ENCODE measurements at places on chromosomes 11 and 22.

GRCh38 chr11:72736452-72737069, 15.6 kb downstream of the ARAP1 start:
- no peaks in the 10 kb centered on the region for H3K27me3 ChIP-seq
- DNase-seq = peak; percentile 80
- peak overlapping the region; percentile 72 for H3K4me3 ChIP-seq
- H3K27ac ChIP-seq = peak overlapping the region; percentile 99
- H3K36me3 ChIP-seq = peaks cover 18% of the 10 kb centered on the region

GRCh38 chr11:66251809-66252208, 16.6 kb upstream of the RAB1B start:
- no peak overlapping the region for H3K4me3 ChIP-seq
- H3K36me3 ChIP-seq = peaks cover 27% of the 10 kb centered on the region
- peaks cover 17% of the 10 kb centered on the region for H3K4me1 ChIP-seq
- no peaks in the 10 kb centered on the region for H3K27me3 ChIP-seq
- H3K27ac ChIP-seq = peak overlapping the region; percentile 75
- no peak for DNase-seq

- DNase-seq = no peak
- H3K4me1 ChIP-seq = peaks cover 59% of the 10 kb centered on the region
- no peaks in the 10 kb centered on the region for H3K27me3 ChIP-seq
- H3K36me3 ChIP-seq = no peaks in the 10 kb centered on the region
Observed at GRCh38 chr22:30228509-30229359, 17.8 kb downstream of the LIF start.

DNA sequence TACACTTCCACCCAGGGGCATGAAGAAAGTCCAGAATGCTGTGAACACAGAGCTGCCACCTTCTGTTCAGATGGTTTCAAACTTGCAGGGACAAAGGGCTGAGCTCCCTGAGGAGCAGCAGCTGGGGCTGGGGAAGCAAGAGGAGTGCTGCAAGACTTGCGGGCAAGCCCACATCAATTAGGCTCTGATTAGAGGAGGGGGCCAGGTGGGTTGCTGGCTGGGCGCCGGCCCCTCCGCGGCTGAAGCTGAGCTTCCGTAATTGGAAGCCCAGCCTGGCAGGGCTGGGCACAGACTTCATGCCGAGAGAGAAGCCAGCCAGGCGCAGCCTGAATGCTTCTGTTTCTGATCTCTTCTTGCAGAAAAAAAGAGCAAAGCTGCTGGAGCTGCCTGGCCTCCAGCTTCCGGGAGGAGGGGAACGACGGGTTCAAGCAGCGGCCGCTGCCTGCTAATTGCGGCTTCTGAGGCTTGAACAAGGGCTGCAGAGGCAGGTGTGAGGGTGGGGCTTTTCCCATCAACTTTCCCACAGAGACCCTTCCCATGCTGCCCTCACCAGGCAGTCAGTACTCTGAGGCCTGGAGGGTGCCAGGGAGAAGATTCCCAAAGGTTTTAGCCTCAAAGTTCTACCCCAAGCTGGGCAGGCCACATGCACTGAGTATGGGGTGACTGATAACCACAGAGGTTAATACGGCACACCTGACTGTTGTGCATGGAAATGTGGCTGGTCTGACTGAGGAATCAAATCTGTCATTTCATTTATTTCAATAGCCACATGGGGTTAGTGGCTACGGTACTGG, 91.1 kb upstream of the LMO1 start:
- no peaks in the 10 kb centered on the region for H3K4me1 ChIP-seq
- H3K4me3 ChIP-seq = no peak overlapping the region
- H3K27ac ChIP-seq = no peak overlapping the region
- no peaks in the 10 kb centered on the region for H3K36me3 ChIP-seq
- no peak for DNase-seq
- peaks cover 36% of the 10 kb centered on the region for H3K27me3 ChIP-seq

DNA sequence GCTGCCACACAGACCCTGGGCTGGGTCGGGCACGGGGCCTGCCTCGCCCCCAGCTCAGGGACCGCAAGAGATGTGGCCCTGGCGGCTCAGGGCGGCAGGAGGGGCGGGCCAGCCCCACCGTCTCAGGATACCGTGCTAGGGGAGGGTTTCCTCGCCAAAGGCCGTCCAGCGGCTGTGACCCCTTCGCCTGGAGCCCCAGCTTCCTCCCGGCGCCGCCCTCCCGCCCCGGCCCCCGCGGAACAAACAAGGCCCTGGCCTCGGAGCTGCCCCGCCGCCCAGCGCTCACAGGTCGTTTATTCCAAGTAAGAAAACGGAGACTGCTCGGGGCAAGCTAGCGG, 543 bp upstream of the AP2A2 start:
- no peak for DNase-seq
- peaks cover 33% of the 10 kb centered on the region for H3K4me1 ChIP-seq
- H3K27me3 ChIP-seq = peaks cover 4% of the 10 kb centered on the region

- no peak overlapping the region for H3K27ac ChIP-seq
- H3K4me3 ChIP-seq = no peak overlapping the region
- H3K27me3 ChIP-seq = peaks cover 42% of the 10 kb centered on the region
- no peaks in the 10 kb centered on the region for H3K36me3 ChIP-seq
Observed at GRCh38 chr11:12859872-12860657, 149.1 kb upstream of the RASSF10 start.

- no peak for DNase-seq
- H3K36me3 ChIP-seq = peaks cover 77% of the 10 kb centered on the region
- H3K27me3 ChIP-seq = no peaks in the 10 kb centered on the region
- H3K4me3 ChIP-seq = peak overlapping the region; percentile 59
- H3K27ac ChIP-seq = peak overlapping the region; percentile 99
Observed at GRCh38 chr11:108237058-108237481, 14.2 kb downstream of the ATM start.

- H3K4me3 ChIP-seq = no peak overlapping the region
- no peaks in the 10 kb centered on the region for H3K36me3 ChIP-seq
- H3K4me1 ChIP-seq = no peaks in the 10 kb centered on the region
Observed at GRCh38 chr11:118715245-118715831, 35.9 kb upstream of the TREH start.

DNA sequence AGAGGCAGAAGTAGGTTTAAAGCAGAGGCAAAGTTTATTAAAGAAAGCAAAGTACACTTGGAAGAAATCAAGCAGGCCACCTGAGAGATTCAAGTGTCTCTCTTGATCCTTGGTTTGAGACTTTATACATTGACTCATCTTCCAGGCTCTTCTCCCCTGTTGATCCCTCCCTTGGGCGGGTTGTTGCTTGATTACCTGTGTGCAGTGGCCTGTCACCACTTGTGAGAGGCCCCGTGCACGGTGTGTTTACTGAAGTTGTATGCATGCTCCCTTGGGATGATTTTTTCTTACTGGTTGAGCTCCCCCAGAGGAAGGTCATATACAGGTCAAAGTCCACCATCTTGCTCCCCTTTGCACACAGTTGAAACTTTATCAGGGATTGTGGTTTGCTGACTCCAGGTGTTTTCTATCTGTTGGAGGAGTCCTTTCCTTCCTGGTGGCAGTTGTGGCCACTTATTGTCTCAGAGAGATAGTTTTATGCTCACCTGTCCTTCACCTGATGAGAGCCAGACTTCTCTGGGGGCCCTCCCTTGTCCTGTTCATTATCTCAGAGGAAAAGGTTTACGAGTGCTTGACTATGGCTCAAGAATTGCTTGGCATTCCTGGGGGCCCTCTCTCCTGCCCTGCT, 16.3 kb upstream of the RBMXL2 start:
- H3K36me3 ChIP-seq = no peaks in the 10 kb centered on the region
- no peak overlapping the region for H3K27ac ChIP-seq
- H3K4me1 ChIP-seq = no peaks in the 10 kb centered on the region
- no peak for DNase-seq
- no peak overlapping the region for H3K4me3 ChIP-seq

- H3K4me3 ChIP-seq = no peak overlapping the region
- no peak for DNase-seq
- H3K27ac ChIP-seq = no peak overlapping the region
- no peaks in the 10 kb centered on the region for H3K27me3 ChIP-seq
- no peaks in the 10 kb centered on the region for H3K4me1 ChIP-seq
Observed at GRCh38 chr11:17850336-17850735, 115.8 kb downstream of the KCNC1 start.

DNA sequence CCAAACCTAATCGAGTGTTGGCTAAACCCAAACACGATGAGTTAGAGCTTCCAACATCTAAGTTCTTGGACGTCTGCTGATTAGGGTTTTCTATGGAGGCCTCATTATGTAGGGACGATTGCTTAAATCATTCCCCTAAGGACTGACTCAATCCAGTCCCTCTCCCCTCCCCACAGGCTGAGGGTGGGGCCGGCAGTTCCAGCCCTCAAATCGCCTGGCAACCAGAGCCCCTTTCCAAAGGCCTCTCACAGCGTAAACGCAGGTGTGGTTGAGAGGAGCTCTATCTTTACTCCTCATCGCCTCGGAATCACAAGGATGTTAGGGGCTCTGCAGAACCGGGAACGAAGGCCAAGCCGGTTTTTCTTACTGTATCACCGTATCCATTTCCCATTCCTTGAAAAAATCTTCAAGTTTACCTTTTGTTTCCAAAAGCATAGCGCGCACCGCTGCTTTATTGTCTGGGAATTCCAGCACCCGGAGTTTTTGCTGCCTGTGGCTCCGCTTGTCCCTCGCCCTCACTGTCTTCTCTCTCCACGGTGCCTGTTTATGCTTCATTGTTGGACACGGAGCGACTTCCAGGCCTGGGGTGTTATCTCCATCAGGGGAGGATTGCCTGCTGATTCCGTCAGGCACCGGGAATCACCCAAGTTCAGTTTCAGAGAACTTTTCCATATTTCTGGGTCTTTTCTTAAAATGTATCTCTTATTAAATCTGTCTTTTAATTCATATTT, 13.8 kb upstream of the IFITM3 start:
- no peak overlapping the region for H3K27ac ChIP-seq
- peaks cover 1% of the 10 kb centered on the region for H3K36me3 ChIP-seq
- no peak for DNase-seq
- H3K27me3 ChIP-seq = peaks cover 42% of the 10 kb centered on the region
- H3K4me1 ChIP-seq = peaks cover 54% of the 10 kb centered on the region

DNA sequence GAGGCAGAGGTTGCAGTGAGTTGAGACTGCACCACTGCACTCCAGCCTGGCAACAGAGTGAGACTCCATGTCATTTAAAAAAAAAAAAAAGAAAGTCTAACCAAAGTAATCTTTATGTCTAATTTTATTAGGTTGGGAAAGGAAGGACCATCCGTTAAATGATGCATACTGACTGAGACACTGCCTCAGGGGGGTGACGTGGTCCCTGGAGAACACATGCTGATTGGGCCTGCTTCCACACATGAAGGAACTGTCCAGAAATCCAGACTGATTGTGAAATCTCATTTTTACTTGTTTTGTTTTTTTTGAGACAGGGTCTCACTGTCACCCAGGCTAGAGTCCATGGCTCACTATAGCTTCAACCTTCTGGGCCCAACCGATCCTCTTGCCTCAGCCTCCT, 5.5 kb downstream of the SF3A1 start:
- H3K36me3 ChIP-seq = peaks cover 63% of the 10 kb centered on the region
- H3K27me3 ChIP-seq = no peaks in the 10 kb centered on the region
- peaks cover 56% of the 10 kb centered on the region for H3K4me1 ChIP-seq
- H3K4me3 ChIP-seq = no peak overlapping the region
- H3K27ac ChIP-seq = no peak overlapping the region

DNA sequence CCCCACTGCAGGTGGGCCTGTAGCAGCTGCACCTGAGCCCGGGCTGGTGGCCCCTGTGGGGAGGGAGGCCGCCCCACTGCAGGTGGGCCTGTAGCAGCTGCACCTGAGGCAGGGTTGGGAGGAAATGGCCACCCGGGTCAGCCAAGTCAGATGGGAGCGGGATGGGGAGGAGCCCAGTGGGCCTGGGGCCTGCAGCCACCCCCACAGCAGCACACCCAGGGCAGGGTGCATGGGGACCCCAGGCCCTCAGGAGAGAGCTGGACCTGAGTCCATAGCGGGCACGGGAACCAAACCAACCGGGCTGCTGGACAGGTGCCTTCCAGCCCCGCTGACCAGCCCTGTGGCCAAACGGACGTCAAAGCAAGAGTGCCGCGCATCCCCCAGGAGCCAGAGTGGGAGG, 61.7 kb downstream of the BRD1 start:
- no peak overlapping the region for H3K4me3 ChIP-seq
- H3K4me1 ChIP-seq = peaks cover 19% of the 10 kb centered on the region
- peaks cover 3% of the 10 kb centered on the region for H3K27me3 ChIP-seq
- no peak overlapping the region for H3K27ac ChIP-seq
- H3K36me3 ChIP-seq = peaks cover 2% of the 10 kb centered on the region
- no peak for DNase-seq

DNA sequence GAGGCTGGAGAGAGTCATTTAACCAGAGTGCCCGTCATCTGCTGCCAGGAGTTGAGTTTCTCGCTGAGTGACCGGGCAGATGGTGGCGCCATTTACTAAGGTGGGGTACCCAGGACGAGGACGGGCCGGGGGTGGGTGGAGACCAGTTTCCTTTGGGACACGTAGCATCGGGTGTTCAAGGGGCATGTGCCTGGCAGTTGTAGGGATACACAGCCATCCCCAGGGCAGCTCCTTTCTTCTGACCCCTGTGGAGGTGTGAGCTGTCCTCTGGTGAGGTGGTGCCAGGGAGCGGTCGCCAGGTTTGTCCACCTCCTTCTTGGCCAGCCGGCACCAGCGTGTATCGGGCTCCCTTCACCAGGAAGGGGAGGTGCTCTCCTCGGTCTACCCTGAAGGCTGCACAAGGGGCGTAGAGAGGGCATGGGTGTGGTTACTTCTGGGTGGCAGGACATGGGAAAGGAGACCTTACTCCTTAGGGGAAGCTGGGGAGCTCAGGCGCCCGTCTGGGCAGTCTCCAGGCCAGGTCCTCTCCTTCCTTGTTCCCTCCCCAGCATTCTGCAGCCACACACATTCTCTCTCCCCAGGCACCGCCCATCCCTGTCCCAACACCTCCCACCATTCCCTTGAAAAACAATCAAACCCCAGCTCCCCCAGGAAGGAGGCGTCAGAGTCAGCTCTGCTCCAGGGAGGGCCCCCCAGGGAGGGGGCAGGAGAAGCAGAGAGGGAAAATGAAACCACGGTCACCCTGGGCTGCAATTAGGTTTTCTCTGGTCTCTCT, 10.3 kb upstream of the MB start:
- peaks cover 22% of the 10 kb centered on the region for H3K4me1 ChIP-seq
- H3K27ac ChIP-seq = no peak overlapping the region
- DNase-seq = peak; percentile 66
- peak overlapping the region; percentile 61 for H3K4me3 ChIP-seq
- no peaks in the 10 kb centered on the region for H3K36me3 ChIP-seq

GRCh38 chr11:134980819-134981710, 569.0 kb upstream of the B3GAT1 start:
- no peaks in the 10 kb centered on the region for H3K27me3 ChIP-seq
- no peaks in the 10 kb centered on the region for H3K36me3 ChIP-seq
- peaks cover 2% of the 10 kb centered on the region for H3K4me1 ChIP-seq
- DNase-seq = no peak

- peak overlapping the region; percentile 86 for H3K27ac ChIP-seq
- H3K27me3 ChIP-seq = no peaks in the 10 kb centered on the region
- peaks cover 42% of the 10 kb centered on the region for H3K36me3 ChIP-seq
- peaks cover 33% of the 10 kb centered on the region for H3K4me1 ChIP-seq
- DNase-seq = no peak
Observed at GRCh38 chr22:19505735-19506126, 18.5 kb downstream of the CLDN5 start.

- H3K36me3 ChIP-seq = no peaks in the 10 kb centered on the region
- no peak overlapping the region for H3K27ac ChIP-seq
- no peak for DNase-seq
- H3K4me3 ChIP-seq = no peak overlapping the region
Observed at GRCh38 chr22:17847360-17848078, 73.2 kb upstream of the BID start.

GRCh38 chr22:32682990-32683389, 118.5 kb upstream of the TIMP3 start:
- no peaks in the 10 kb centered on the region for H3K27me3 ChIP-seq
- DNase-seq = no peak
- no peaks in the 10 kb centered on the region for H3K4me1 ChIP-seq

- H3K4me1 ChIP-seq = peaks cover 19% of the 10 kb centered on the region
- peaks cover 78% of the 10 kb centered on the region for H3K27me3 ChIP-seq
- no peak for DNase-seq
Observed at GRCh38 chr11:64447831-64448598, 89.1 kb downstream of the RPS6KA4 start.

- H3K27me3 ChIP-seq = peaks cover 34% of the 10 kb centered on the region
- H3K27ac ChIP-seq = no peak overlapping the region
- H3K4me3 ChIP-seq = no peak overlapping the region
- no peaks in the 10 kb centered on the region for H3K4me1 ChIP-seq
Observed at GRCh38 chr11:17653611-17654010, 65.8 kb upstream of the MYOD1 start.

Data from activated naive CD4-positive, alpha-beta T cell treated with anti-CD3 and anti-CD28 coated beads, Interleukin-2, amount 10 ng/mL, durations not matched to agents 7 days and 5 days (primary cell).